ENCODE measurements at places on chromosomes 5 and 9.

DNA sequence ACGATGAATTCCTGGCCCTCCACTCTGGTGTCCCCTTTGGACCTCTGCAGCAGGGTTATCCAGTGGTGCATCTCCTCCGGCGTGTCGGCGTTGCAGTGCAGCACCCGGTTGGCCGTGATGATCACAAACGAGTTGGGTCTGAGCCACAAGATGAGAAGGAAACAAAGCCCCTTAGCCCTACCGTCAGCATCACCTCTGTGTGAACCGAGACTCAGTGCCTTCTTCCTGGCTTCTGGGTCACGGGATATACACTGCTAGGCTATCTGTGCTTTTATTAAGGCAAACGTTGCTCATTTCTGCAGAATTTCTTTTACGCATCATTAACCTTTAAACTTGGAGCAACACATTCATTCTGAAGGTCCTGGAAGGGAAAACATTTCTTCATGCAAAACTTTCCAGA lies 65.1 kb upstream of the RETREG1 start:
- no peak for DNase-seq

GRCh38 chr9:3793971-3794383 lies 268.2 kb upstream of the RFX3 start:
- no peak for DNase-seq

GRCh38 chr5:58787987-58788386 lies 205.1 kb downstream of the RAB3C start:
- no peak for DNase-seq

GRCh38 chr5:61586096-61587084 lies 254.3 kb downstream of the ZSWIM6 start:
- DNase-seq, result no peak

- DNase-seq, result no peak
Observed at GRCh38 chr5:80516826-80517225, 28.9 kb downstream of the FAM151B start.
